ENCODE measurements at places on chromosomes 7 and 10.
A peak's percentile ranks its signal among the peaks of the same experiment; 100 is the strongest.

DNA sequence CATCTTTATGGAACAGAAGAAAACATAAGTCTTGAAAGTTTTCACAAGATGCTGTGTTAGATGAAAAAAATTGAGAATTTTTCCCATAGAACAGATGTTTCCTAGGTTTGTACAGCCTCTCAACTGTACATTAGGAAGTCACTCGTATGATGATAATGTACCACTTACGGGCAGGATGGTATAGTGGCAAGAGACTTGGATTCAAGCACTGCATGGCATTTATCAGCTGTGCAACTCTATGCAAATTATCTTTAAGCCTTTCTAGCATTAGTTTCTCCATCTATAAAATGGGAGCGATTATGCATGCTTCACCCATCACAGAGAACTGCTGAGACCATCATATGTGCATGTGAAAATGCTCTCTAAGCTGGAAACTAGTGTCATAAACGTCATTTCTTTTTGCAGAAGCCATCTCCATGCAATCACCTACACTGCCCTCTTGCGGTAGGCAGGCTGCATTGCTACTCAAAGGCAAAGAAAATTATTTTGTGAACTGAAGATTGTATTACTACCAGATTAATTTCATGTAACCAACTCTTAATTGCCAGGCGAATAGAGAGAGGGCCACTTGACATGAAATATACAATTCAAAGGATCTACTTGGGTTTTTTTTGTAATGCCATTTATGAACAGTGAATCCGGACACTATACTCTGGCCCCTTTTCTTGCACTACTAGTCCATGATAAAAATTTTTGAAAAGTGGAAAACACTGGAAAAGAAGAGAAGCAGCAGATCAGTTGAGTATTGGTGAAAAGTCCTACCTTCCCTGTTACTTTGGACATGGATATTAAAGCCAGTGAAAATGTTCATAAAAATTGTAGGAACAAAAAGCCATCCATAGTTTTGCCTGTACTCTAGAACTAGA, 102.3 kb downstream of the JAZF1 start:
- peak; percentile 30 for DNase-seq

- no peak for DNase-seq
Measured at GRCh38 chr7:101104193-101104713, 19.0 kb downstream of the TRIM56 start.

GRCh38 chr10:44310762-44311562, 73.9 kb downstream of the CXCL12 start:
- peak; percentile 40 for DNase-seq

DNA sequence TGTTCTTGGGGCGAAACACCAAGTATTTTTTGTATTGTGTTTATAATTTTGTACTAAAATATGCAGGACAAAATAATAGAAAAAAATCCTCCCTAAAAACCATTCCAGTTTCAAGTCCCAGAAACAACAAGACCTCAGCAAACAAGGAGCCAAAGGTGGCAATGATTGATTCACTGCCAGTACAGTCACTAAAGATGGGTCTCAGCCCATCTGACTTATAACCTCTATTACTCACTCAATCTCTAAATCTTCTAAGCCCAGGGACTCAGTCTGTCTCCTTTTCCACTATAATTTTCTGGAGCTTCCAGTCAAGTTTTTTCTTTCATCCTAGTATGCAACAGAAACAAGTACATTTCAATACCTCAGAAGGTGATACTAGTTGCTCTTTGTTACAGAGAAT, 33.3 kb downstream of the SNX13 start:
- DNase-seq: no peak

GRCh38 chr10:43208147-43209073, 58.5 kb downstream of the RASGEF1A start:
- no peak for DNase-seq

GRCh38 chr10:122112625-122113160, 123.7 kb downstream of the TACC2 start:
- DNase-seq: no peak

GRCh38 chr10:3425261-3425660, 252.7 kb upstream of the PITRM1 start:
- no peak for DNase-seq

DNA sequence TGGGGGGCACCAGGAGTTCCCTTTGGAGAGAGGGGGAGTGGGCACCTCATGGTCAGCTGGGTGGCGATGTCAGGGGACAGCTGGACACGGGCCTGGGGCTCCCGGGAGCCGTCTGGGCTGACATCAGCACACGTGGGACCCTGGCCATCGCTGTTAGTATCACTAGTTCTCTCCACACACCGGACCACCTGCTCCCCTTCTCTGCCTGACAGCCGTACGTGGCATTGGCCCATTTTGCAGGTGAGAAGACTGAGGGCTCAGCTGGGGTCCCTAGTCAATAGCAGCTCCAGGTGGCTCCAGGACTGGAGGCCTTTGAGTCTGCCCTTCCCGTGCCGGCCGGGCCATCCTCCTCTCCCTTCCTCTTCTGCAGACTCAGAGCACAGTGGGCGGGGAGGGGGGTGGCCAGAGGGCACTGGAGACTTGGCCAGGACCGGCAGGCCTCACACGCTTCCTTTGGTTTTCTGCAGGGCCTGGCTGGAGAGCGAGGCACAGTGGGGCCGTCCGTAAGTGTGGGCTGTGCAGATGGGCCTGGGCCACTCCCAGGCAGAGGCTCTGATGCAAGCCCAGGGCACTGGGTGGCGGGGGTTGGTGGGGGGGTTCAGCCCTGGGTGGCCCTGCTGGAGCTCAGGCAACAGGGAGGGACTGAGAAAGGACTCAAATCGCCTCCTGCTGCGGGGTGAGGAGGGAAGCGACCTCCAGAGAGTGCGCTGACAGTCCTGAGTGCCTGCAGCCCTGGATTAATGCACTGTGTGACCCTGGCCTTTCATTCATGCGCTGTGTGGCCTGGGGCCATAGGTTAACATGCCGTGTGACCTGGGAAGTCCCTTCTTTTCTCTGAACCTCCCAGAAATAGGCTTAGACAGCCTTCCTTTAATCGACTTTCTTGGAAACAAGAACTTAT, 78.2 kb downstream of the MYL10 start:
- no peak for DNase-seq

- no peak for DNase-seq
Measured at GRCh38 chr7:42493436-42494198, 256.6 kb upstream of the GLI3 start.

GRCh38 chr7:98429799-98430198, 28.9 kb upstream of the BAIAP2L1 start:
- no peak for DNase-seq

DNA sequence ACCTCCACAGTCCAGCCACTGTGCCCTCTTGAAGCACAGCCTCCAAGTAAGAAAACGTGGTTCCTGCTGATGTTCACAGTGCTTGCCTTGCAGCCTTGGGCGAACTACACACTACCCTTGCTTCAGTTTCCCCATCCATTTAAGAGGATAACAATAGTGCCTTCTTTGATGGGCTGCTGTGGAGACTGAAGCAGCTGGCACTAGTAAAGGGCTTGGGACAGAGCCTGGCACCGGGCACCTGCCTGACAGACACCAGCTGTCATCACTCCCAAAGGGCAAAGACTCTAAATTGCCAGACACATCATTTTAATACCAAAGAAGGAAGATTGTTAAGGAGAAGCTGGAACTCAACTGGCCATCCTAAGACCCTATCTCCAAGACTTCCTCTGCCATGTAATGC, 3.1 kb upstream of the C10orf90 start:
- no peak for DNase-seq

DNA sequence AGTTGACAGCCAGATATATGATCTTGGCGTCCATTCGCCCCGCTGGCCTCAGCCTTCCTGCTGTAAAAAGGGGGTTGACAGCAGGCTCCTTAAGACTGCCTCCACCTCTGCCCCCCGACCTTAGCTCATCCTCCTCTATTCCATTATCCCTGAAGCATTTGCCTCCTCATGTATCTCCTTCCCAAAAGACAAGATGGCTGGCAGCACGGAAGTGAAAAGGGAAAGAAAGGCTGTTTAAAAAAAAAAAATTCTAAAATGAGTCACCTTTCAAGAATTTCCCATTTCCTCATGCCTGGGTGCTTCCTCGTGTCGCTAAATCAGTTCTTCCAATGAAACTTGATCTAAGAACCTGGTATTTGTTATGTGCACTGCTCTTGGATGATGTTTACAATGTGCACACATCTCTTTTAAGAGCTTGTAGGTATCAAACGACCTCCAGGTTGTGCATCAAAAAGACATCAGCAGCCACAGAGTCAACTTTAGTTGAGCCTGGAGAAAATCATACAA, 1.7 kb downstream of the SCRN1 start:
- DNase-seq: no peak

DNA sequence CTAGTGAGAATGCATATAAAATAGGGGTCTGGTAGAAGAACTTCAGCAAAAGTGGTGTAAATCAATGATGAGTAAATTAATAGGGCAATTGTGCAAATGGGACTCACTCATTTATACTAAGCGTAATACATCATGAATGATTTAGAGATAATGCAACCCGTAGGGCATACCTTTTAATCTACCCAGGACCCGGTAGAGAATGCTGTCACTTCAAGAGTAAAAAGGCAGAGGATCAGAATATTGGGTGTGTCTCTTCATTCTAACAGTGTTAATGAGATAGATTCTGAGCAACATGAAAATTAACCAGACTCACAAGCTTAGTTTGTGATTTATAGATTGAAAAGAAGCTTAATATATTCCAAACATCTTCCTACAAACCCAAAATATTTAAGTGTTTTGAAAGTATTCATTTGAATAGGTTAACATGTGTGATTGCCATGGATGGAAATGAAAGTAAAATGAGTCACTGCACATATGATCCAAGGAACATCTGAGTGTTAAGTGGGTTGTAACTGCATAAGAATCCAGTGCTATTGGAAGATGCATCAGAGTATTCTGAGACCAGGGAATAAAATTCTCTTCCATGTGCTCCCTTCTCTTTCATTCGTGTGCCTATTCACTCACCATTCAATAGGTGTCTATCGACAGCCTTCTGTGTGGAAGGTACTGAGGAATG, 690.6 kb downstream of the AUTS2 start:
- no peak for DNase-seq

DNA sequence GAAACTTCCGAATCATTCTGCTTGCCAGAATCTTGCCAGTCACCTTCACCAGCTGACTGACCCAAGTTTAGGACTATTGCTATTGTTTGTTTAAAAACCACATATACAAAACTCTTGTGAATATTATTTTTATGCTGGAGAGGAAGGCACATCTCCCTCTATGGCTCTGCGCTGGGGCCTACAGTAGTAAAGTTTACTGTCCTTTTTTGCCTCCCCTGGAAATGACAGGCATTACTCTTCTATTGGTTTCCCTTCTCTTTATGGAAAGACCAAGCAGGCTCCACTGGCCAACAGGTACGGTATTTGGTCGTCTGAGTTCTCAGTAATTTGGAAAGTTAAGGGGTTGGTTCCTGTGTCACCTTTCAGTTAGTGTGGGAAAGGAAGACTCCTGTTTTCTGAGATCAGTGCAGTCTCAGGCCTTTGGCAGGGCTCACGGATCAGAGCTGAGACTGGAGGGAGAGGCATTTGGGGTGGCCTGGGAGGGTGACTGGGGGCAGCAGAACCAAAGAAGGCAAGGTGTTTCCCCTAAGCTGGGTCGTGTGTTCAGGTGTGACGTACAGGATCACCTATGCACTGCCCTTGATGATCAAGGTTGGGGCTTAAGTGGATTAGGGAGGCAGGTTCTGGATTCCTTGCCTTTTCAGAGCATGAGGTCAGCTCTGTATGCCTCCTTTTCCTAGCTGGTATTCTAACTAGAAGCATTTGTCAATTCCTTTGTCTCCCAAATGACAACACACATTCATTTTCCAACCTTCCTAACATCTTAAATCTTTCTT, 16.0 kb upstream of the KIF5B start:
- no peak for DNase-seq

- no peak for DNase-seq
Measured at GRCh38 chr7:140584195-140584851, 56.3 kb downstream of the DENND2A start.

DNA sequence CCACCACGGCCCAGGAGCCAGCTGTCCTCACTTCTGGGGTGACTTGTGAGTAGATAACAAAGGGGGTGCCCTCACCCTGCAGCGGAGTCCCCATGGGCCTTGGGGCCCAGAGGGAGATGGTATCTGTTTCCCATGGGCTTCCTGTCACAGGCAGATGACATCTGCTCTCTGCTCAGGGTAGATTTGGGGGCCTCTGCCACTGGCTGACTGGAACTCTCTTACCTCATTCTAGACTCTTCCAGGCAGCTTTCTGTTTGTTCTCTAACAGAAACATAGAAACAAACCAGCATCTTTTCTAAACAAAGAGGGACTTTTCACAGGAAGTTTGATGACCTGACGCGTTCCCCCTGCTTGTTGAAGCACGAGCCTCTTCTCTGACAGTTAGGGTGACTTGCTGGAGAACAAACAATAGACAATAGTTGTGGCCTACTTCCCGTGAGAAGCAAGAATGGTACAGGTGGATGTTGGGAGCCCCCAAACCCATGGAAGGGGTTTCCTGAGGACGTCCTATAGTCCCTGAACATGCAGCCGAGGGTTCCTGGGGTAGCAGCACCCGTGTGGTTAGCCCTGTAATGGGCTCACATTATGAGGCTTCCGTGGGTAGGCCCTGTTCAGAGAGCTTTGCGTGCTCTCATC, 61.6 kb downstream of the GRK5 start:
- DNase-seq: peak; percentile 69

GRCh38 chr10:133361773-133362441, 4.1 kb upstream of the FUOM start:
- no peak for DNase-seq

- no peak for DNase-seq
Measured at GRCh38 chr10:24821986-24822385, 98.3 kb upstream of the ARHGAP21 start.

GRCh38 chr10:60282771-60283353, 106.8 kb downstream of the ANK3 start:
- DNase-seq: no peak

DNA sequence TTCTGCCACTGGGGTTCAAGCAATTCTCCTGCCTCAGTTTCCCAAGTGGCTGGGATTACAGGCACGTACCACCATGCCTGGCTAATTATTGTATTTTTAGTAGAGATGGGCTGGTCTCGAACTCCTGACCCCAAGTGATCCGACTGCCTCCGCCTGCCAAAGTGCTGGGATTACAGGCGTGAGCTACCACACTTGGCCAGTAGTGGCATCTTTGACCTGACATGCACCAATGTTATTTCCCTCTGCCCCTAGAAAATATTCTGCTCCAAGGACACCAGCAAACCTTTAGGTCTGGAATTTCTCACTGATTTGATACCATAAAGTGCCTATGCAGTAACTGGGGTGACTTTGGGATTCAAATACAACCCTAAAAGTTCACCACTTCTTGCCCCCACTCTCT, 179.4 kb downstream of the ARID5B start:
- no peak for DNase-seq

GRCh38 chr7:113143486-113144257, 25.3 kb upstream of the SMIM30 start:
- no peak for DNase-seq

- no peak for DNase-seq
Measured at GRCh38 chr7:111835066-111835465, 272.8 kb upstream of the IMMP2L start.

DNA sequence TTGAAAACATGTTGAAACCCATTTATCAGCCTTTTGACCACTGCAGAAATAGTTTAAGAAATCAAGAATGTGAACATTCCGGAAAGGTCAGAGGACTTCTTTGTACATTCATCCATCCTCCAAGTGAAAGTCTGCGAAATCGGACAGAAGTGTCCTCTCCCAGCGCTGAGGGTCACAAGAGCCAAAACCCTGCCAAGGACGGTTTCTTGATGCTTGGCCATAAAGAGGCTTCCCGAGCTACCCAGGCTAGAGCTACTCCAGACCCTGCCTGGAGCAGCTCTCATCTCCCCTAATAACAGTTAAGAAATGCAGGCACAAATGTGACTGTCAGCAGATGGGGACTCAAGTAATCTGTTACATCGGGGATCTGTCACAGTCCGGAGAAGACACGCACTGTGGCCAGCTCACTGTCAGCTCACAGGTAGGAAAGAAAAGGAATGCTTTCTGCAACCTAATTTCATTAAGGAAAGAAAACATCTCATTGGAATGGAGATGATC, 4.5 kb upstream of the CYTH3 start:
- no peak for DNase-seq
